ENCODE measurements at places on chromosomes 6 and 20.

DNA sequence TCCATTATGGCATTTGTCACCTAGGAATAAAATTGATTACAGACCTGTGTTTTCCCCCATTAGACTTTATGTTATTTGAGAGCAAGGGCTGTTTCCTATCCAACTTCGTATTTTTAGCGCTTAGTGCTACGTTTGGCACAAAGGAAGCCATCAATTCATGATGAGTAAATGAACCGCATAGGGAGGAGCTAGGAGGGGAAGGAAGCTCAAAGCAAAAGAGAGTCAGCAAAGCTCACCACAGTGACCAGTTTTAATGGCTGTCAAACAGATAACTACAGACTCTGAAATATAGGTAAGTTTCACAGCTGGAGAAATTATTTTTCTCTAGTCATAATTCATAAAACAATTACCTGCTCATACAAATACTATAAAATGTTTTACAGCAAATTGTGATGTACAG, 6.9 kb upstream of the SAMD3 start:
- no peak for DNase-seq

DNA sequence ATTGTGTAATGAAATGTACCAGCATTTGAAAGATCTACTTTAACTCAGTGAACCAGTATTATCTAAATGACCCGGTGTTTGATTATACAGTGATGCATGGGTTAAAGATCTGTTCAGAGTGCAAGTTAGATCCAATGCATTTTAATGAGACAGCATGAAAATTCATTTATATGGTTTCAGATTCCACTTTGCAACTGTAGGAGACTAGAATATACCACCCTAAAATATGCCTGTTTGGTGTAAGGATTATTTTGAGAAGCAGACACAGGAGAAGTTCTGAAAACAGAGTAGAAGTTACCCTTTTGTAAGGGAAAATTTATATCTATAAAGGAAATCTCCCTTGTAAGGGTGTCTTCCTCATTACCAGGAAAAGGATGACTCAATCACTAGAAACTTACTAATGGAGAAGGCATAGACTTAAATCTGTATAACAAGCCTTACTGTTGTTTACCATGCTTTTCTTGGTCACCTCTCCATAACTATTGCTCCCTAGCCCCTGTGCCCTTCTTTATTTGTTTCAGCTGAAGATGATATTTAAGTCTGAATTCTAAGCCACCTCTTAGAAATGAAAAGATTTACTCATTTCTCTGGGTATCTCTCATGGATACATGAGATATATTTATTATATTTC, 105.4 kb downstream of the NCOA3 start:
- DNase-seq, result no peak

DNA sequence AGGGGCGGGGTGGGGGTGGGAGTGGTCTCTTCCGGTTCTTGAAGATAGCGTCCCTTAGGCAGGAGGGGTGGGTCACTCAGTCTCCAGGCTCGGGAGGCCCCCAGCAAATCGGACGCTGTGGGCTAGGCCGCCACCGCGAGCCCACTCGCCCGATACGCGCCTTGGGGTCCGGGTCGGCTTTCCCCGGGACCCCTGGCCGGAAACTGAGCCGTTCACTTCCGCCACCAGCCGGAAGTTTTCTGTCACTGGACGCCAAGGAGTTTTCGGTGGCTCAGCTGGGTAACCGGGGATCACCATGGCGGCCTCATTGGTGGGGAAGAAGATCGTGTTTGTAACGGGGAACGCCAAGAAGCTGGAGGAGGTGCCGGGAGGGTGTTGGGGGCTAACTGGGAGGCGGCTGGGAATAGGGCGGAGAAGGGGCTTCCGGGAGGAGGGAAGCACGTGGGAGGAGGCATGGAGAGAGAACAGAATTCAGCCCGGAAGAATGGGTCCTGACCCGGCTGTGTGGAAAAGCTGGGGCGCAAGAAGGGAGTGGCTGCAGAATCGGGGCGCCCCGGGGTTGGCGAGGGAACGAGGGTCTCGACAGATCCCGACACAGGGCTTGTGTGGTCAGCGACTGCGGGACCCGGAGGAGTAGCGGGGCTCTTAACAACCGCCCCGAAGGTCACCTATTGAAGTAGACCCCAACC, at the start of gene ITPA:
ITPA (plus strand) TSS at position 242 of the 689 bp plus-strand sequence; CDS start at position 296, 54 bp downstream.
- peak; percentile 35 for DNase-seq

GRCh38 chr6:22653980-22654610, 84.7 kb downstream of the HDGFL1 start:
- DNase-seq, result no peak

- no peak for DNase-seq
Measured at GRCh38 chr6:133704371-133704770, 184.5 kb upstream of the TCF21 start.

GRCh38 chr6:111724039-111724438, 118.4 kb upstream of the TRAF3IP2 start:
- DNase-seq, result no peak

DNA sequence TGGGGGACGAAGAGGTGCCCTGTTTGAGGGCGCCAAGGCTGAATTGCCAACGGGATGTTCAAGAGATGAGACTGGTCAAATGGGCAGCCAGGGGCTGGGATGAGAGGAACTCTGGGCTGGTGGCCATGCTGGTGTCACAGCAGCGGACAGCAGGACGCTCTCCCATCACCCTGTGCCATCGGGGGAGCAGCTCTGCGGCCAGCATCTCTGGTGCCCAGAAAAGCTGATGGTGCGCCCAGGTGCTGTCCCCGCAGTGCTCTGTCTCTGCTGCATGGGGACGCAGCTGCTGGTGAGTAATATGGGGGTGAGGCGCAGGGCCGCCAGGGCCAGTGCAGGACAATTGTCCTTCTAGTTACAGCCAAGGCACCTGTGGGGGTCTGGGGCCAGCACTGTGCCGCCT, 4.9 kb upstream of the HRH3 start:
- DNase-seq, result no peak

DNA sequence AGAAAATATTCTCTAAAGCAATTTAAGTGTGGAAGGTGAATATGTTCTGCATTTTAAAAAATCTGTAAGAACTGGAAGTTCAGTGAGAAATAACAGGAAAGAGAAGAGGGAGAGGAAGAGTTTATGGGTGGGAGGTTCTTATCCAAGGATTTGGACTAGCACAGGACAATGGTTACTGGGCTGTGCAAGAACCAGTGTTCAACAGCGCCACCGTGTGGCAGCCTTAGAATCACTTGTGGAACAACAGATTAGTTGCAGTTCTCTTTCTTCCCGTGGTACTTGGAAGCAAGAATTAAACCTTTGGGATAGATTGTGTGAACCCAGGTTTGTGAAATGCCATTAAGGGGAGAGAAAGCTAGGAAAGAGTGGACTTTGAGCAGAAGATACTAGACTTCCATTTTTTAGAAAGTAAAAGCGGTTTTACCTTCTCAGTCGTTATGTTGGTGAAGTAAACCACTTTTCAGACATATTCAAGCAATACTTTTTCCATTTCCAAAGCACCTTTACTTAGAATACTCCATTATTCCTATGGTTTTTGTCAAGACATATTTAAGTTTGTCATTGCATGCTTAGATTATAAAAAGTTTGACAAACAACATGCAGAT, 436.7 kb downstream of the RNF144B start:
- no peak for DNase-seq

GRCh38 chr6:25359191-25359861, 80.2 kb downstream of the CARMIL1 start:
- no peak for DNase-seq

- no peak for DNase-seq
Measured at GRCh38 chr6:22363166-22363713, 66.4 kb upstream of the PRL start.

GRCh38 chr6:24838994-24839393, 40.3 kb upstream of the ARMH2 start:
- DNase-seq, result no peak

GRCh38 chr6:35192301-35192860, 21.4 kb upstream of the SCUBE3 start:
- no peak for DNase-seq

DNA sequence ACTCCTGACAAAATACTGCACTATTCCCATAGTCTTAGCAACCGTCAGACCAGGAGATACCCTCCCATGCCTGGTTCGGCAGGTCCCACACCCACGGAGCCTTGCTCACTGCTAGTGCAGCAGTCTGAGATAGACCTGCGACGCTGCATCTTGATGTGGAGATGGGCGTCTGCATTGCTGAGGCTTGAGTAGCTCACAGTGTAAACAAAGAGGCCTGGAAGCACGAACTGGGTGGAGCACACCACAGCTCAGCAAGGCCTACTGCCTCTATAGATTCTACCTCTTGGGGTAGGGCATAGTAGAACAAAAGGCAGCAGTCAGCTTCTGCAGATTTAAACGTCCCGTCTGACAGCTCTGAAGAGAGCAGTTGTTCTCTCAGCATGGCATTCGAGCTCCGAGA, 25.4 kb downstream of the TMEM244 start:
- no peak for DNase-seq

- no peak for DNase-seq
Measured at GRCh38 chr6:170160628-170161611, 130.0 kb downstream of the DLL1 start.

- no peak for DNase-seq
Measured at GRCh38 chr6:2890976-2891767, 11.9 kb downstream of the SERPINB9 start.

DNA sequence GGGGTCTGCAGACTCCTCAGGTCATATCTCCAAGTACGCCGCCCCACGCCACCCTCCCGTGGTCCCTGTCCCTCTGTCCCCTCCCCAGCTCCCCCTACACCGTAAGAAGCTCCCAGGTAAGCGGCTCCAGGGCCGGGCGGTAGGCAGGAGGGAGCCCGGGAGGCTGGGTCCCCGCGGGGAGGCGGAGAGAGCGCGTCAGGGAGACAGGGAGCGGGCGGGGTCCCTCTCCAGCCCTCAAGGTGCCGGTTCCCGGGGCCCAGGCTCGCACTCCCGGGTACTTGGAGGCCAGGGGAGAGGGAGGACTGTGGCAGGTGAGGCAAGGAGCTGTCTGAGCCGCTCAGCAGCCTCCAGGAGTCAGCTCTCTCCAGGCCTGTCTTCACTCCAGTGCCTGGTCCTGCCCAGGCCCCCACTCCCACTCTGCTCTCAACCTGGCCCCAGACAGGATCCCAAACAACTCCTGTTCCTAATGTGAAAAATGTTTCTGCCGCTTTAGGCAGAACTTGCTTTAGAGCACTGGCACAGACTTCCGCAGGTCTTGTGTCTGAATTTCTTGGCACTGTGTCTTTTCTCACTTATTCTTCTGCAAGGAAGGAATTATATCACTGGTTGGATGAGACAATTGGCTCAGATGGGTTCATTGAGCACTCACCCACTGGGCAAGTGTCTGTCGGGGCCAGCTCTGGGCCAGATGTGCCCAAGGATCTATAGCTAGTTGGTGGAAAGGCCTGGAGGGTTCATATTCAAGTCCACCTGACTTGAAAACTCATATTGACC, 36.6 kb downstream of the HLA-G start:
- DNase-seq, result no peak

- DNase-seq, result no peak
Measured at GRCh38 chr6:34161857-34162515, 16.1 kb upstream of the GRM4 start.

DNA sequence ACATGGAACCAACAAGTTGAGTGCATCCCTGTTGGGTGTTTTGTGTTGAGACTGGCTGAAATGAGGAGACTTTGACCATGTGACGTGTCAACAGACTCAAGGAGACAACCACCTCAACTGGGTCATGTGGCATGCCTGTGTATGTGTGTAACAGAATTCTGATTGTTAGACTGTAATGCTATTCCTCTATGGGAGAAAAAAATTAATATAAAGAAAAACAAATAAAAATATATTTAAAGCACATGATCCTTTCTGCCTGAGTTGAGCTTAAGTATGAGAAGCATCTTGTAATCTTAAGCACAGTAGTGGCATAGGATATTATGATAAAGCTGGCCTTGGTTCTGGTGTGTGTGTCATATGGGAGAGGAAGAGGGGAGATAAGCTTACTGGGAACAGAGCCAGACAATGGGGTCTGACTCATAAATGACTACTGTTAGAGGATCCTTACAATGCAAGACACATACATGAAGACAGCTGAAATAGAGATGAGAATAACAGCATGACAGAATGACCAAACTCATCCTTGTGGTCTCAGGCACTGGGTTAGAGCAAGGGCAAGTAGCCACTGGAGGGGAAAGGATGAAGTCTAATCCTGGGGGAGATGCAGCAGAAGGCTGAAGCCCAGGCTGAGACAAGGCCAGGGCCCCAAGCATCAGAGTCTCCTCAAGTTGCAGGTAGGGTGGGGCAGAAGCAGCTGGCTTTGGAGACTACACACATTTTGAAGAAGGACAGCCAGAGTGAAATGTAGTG, 9.2 kb downstream of the TP53INP2 start:
- DNase-seq, result no peak

- no peak for DNase-seq
Measured at GRCh38 chr6:20213271-20213798, 1.1 kb upstream of the MBOAT1 start.

DNA sequence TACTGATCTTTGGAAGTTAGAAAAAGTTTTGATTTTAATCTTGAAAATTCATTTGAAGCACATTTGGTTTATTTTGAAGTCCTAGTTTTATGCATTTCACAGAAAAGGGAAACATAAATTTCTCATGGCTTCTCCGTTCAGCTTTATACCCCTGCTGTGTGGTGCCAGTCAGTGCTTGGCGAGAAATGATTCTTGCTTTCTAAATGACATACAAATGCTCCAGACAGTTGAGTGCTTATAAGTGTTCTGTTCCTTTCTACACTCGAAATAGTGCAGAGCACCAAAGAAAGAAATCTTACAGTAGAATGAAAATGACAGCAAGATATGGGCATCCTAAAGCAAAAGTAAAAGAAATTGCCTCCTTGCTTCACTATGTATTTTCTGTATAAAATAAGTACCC, 9.0 kb upstream of the ZNF292 start:
- no peak for DNase-seq

GRCh38 chr6:708237-708598, 15.3 kb upstream of the EXOC2 start:
- DNase-seq, result no peak

DNA sequence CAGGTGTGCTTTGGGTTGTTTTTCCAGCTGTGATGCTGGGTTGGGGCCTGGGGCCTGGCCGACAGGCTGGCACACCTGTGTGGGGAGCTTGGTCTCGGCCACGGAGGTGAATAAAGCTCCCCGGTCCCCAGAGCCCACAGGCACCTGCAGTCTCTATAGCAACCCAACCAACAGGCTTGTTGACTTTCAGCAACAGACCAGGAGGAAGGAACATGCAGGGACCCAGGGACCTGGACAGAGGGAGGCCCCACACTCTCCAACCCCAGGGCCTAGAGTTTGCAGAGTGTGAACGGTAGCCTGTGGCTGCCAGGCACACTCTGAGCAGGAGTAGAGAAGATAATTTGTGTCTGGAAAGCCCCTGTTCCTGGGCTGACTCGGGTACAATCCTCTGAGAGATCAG, 14.6 kb upstream of the SYNJ2 start:
- DNase-seq, result no peak

DNA sequence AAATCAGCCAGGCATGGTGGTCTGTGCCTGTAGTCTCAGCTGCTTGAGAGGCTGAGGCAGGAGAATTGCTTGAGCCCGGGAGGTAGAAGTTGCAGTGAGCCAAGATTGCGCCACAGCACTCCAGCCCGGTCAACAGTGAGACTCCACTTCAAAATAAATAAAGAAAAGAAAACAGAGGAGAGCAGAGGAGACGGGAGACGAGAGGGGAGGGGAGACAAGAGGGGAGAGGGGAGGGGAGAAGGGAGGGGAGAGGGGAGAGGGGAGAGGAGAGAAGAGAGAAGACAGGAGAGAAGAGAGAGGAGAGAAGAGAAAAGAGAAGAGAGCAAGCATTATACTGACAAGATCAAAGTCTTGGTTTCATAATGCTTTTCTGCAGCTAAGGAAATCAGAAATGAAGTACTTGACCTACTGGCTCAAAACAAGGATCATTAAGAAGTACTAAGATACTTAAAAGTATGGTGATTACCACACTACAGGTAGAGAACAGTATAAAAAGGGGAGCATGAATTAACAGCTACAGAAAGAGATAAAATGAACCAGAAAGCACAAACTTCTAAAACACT, 30.5 kb downstream of the FAM8A1 start:
- DNase-seq, result no peak

- no peak for DNase-seq
Measured at GRCh38 chr20:61311656-61312387, 59.8 kb downstream of the CDH4 start.

Data from stimulated activated CD8-positive, alpha-beta memory T cell treated with anti-CD3 and anti-CD28 coated beads, Interleukin-4, amount 100 ng/mL, for 4 hours (primary cell).